Activated CD8-positive, alpha-beta T cell treated with anti-CD3 and anti-CD28 coated beads for 36 hours (primary cell): ENCODE measurements at places on chromosomes 5 and 9. TPM values are rescaled to one million over a fixed set of nuclear protein-coding genes. Genes with fewer than 3 reads are reported as not detected.

DNA sequence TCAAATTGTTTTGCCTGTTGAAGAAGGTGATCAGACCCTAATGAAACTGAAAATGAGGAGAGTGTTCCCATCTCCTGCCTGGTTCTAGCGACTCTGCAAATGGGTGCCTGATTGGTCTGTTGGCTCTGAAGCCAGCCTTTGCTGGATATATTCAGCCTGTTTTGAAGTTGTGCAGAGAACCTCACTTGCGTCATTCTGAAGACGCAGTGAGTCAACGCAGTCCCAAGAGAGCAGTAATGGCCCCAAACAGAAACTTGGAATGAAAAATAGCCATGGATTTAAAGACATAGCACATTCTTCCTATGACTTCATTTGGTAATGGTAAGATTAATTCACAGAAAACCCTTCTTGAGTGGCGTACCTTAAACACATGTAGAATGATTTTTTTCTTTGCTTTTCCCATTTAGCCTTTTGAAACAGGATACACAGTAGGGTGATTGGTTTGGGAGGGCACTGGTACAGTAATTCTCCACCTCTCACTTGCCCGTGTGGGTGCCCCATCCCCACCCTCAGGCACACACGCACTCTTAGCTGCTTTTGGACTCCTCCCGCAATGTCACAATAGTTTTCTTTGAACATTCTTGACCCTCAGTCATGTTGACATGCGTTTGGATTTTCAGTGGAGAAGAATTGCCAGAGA is 54.1 kb upstream of the ABL1 start:
- no peaks in the 10 kb centered on the region for H3K27me3 ChIP-seq
- H3K27ac ChIP-seq = no peak overlapping the region
- DNase-seq = no peak

DNA sequence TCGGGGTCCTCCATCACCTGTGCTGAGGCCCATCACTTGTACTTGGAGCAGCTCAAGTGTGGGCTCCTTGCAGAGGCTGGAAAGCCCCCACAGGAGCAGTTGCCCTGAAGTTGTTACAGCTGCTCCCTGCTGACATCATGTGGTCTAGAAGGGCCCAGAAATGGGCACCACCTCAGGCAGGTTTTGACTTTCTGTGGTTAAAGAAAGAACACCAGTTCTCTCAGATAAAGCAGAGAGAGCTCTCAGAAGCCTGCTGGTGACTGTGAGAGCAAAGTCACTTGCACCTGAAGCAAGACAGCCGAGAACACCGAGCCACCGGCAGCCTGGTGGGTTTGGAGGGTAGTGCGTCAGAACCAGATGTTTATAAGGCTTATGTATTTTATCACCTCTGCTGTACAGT is 70.4 kb downstream of the MVB12B start:
- peaks cover 46% of the 10 kb centered on the region for H3K4me1 ChIP-seq
- H3K27ac ChIP-seq = peak overlapping the region; percentile 53
- H3K4me3 ChIP-seq = peak overlapping the region; percentile 22
- peak; percentile 93 for DNase-seq

Gene CDH10
- total RNA-seq = not detected

Gene HCN1
- total RNA-seq = not detected

Gene SPINK7
- total RNA-seq = not detected
